ENCODE measurements at places on chromosomes 7 and 10.

DNA sequence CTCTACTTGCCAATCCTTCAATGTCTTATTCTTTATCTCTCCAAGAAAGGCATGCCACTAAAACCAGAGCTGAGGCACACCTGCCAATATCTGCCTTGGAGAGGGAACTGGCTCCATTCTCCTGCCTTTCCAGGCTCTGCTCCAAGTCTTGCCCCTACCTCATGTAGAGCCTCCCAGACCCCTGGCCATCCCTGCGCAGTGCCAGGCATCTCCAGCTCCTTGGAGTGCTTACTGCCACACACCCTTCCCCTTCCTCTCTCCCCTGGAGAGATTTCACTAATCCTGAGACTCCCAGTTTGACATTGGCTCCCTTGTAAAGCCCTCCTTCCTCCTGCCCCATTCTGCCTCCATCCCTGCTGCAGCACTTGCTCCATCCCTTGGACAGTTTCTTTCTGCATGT is 255.2 kb upstream of the ZMIZ1 start:
- DNase-seq: no peak

DNA sequence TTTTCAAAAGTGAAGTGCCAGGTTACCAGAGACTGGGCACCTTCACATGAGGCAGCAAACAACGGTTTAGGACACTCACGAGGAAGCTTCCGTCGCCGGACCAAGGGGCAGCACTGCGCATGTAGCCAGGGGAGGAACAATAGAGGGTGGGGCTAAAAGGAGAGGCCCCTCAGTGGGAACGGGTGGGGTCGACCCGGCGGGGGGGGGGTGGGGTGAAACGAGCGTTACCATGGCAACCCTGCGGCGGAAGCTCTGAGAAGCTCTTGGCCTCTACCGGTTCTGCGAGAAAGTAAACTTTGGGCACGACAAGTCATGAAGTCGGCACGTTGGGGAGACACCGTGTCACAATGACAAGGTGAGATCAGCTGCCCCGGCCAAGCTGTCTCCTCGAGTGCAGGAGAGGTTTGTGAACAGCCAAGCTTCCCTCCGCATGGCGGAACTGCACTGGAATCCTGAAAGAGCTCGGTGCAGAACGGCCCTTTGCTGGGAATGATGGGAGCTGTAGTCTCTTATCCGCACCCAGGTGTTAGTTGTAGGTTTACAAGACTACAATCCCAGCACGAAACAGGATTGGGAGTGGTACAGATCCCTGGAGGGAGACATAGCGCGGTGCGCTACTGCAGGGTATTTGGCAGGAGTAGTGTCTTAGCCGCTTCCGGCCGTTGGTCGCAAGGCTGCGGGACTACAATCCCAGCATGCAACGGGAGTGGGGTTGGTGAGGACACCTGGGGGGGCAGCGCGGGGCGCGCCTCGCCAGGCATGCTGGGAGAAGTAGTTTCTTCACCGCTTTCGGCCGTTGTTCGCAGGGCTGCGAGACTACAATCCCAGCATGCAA is 72.8 kb upstream of the ZNF722 start:
- DNase-seq: peak; percentile 52

GRCh38 chr7:77843194-77843593 is 44.6 kb downstream of the PHTF2 start:
- DNase-seq: no peak

GRCh38 chr10:48671914-48672595 is 12.6 kb upstream of the WDFY4 start:
- no peak for DNase-seq

All from activated naive CD4-positive, alpha-beta T cell treated with anti-CD3 and anti-CD28 coated beads, Interleukin-2, amount 50 U/mL, for 72 hours (primary cell).